ENCODE measurements at places on chromosomes 2 and 18.

- no peak for DNase-seq
Observed at GRCh38 chr18:1604751-1605150, 700.1 kb downstream of the ADCYAP1 start.

- DNase-seq = peak; percentile 44
Observed at GRCh38 chr2:219570194-219570923, 980 bp downstream of the OBSL1 start.

DNA sequence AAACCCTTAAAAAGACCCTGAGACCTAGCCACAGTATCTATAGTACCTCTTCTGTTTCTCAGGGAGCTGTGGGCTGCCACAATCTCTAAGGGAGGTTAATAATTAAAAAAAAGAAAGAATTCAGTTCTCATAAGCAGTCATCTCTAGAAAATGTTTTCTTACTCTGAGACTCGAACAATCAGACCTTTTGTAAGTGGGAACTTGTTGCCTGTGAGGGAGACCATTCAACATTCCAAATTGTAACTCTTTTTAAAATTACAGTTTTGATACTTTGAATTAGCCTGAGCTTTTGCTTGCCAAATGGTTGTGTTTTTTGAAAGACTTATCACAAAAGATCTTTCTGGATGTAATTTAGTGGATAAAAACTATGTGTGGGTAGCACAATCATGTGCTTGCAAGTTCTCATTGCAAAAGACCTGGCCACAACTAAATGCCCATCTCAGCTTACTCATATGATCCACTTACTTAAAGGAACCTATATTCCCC is 33.3 kb downstream of the IL1R2 start:
- DNase-seq = no peak

GRCh38 chr2:226658555-226658954 is 141.1 kb downstream of the IRS1 start:
- no peak for DNase-seq

DNA sequence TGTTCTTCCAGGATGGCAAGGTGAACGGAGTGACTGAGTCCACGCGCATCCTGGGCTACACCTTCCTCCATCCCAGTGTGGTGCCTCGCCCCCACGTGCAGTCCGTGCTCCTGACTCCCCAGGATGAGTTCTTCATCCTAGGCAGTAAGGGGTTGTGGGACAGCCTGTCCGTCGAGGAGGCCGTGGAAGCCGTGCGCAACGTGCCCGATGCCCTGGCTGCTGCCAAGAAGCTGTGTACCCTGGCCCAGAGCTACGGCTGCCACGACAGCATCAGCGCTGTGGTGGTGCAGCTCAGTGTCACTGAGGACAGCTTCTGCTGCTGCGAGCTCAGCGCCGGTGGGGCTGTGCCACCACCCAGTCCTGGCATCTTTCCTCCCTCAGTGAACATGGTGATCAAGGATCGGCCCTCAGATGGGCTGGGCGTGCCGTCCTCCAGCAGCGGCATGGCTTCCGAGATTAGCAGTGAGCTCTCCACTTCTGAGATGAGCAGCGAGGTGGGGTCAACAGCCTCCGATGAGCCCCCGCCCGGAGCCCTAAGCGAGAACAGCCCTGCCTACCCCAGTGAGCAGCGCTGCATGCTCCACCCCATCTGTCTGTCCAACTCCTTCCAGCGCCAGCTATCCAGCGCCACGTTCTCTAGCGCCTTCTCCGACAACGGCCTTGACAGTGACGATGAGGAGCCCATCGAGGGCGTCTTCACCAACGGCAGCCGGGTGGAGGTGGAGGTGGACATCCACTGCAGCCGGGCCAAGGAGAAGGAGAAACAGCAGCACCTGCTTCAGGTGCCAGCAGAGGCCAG is 263.1 kb downstream of the PHLPP1 start:
- no peak for DNase-seq

DNA sequence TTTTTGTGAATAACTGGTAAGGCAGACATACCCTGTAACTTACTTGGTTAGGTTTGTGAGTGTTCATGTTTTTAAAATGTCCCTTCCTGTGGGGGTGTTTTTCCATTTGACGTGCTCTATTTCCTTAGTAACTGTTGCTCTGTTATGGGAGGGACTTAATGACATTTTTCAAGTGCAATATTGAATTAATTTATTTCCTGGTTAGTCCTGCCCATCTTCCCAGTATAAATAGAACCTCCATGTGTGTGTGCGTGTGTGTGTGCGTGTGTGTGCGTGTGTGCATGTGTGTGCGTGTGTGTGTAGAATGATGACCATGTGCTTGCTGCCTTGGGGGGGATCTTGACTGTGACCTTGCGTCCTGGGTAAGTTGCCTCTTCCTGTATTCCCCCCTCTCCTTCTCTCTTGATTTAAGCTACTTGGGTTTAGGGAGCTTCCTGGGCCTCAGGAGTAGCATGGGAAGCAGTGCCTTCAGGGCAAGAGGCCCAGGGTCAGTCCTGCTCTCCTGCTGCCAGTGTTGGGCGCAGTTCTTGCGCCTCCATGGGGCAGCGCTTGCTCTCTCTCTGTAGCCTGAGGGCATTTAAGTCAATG is 163.9 kb downstream of the LDLRAD4 start:
- DNase-seq = no peak

DNA sequence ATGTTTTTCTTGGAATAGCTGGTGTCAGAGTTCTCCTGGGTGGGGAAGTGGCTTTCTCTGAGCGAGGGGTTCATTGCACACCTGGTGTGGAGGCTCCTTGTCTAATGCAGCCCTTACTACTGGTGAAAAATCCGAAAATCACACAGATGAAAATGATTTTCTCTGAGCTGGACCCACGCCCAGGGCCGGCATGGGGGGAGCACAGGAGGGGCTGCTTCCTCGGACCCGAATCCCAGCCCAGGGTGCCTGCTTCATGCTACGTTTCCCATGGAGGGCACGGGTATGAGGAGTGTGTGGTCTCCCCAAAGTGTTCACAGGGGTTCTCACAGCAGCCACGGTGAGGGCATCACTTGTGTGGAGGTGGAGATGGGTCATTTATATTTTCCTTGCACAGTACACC is 288.0 kb upstream of the HDAC4 start:
- no peak for DNase-seq

GRCh38 chr2:54545702-54546450 is 89.7 kb downstream of the SPTBN1 start:
- DNase-seq = no peak

- no peak for DNase-seq
Observed at GRCh38 chr2:220198896-220199295, 571.5 kb downstream of the SLC4A3 start.

DNA sequence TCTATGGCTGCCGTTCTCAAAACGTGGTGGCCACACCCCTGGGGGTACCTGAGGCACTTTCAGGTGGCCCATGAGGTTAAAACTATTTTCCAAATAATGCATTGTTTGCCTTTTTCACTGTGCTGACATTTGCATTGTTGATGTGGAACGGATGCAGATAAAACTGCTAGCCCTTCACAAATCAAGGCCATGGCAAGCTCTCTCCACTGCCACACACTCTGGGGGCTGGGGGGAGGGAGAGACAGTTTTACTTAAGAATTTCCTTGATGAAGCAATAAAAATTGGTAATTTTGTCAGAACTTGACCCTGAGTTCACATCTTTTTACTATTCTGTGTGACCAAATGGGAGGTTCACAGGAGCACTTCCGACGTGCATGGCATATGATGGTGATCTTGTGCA is 22.0 kb upstream of the TGIF1 start:
- DNase-seq = no peak

DNA sequence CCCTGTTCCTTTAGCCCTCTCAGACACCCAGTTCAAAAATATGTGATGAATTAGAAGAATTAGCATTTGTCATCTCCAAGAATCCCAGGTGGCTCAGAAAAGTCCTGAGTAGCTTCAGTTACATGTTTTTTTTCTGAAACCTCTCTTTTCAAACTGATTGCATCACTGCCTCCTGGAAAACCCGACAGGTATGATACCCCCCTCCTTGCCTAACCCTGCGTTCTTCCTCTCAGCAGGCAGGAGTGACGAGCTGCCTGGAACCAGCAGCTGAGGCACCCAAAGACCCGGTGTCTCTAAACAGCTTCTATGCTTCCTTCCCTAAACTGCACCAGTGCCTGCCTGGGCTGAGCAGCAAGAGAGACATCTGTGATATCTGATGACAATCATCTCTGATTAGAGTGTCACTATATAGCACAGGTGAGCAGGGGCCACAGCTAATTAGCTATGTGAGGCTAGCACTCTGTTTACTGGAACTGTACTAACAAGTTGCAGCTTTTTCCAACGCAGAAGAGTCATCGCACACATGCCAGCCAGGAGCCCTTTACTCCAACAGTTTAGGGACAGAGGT is 376.4 kb upstream of the ATP5MC3 start:
- no peak for DNase-seq

GRCh38 chr2:238973038-238973739 is 125.3 kb downstream of the TWIST2 start:
- DNase-seq = no peak

- DNase-seq = no peak
Observed at GRCh38 chr2:3325458-3326181, 52.0 kb downstream of the EIPR1 start.

GRCh38 chr2:6535572-6535971 is 330.1 kb downstream of the CMPK2 start:
- DNase-seq = no peak

DNA sequence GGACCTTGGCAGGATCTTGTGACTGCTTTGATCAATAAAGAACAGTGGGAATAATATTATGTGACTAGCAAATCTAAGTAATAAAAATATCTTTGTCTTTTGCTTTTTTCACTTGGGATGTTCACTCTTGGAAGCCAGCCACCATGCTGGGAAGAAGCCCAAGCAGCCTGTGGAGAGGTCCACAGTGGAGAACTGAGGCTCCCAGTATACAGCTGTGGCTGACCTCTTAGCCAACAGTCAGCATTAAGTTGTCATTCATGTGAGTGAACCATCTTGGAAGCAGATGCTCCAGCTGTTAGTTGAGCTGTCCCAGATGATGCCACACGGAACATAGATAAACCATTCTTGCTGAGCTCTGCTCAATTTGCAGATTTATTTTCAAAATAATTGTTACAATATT is 160.0 kb downstream of the OSR1 start:
- no peak for DNase-seq

DNA sequence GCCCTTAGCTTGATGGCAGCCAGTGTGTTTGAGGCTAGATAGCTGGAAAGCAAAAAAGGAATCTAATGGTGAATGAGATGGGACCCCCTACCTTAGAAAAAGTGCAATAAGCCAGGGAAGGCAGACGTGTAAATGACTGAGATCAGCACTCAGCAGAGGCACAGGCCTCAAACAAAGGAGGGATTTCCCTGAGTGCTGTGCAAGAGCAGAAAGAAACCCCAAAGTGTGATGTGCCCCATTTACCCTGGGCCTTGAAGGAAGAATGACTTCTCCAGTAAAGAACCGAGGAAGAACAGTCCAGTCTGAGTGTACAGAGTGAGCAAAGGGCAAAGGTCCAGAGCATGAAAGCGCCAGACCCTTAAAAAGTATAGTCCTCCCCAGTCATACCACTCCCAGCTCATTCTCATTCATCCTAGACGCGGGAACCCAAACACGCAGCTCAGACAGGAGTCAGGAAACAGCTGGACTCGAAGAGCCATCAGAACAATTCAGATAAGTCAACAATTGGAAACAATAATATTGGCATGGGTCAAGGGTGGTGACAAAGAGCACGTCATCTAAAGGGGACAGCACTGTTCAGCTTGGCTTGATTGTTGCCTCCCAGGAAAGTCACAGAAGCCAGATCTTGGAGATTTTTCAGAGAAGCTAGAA is 121.7 kb downstream of the INO80D start:
- DNase-seq = no peak

GRCh38 chr2:100246163-100247145 is 75.8 kb downstream of the LONRF2 start:
- DNase-seq = no peak

DNA sequence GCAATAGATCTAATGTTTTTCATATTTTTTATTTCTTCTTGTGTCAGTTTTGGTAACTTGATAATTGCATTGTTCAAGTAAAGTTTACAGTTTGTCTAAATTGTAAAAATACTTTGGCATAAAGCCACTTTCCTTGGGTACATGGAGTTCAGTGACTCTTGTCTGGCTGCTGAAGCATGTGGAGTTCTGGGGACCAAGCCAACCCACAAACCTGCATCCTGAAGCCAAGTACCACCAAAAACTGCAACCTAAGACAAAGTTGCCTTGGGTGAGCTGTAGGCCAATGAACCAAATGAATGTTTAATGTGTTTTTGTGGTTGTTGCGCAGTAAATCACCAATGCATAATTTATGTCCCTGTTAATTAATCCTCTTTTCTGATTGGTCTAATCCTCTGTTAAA is 872.6 kb downstream of the BCL11A start:
- no peak for DNase-seq

All from nephron progenitor cell (in vitro differentiated cells).